Islet precursor cell (in vitro differentiated cells): ENCODE measurements at places on chromosomes 12 and 14.

- DNase-seq = no peak
Measured at GRCh38 chr12:49762468-49762847, 21.1 kb downstream of the TMBIM6 start.

DNA sequence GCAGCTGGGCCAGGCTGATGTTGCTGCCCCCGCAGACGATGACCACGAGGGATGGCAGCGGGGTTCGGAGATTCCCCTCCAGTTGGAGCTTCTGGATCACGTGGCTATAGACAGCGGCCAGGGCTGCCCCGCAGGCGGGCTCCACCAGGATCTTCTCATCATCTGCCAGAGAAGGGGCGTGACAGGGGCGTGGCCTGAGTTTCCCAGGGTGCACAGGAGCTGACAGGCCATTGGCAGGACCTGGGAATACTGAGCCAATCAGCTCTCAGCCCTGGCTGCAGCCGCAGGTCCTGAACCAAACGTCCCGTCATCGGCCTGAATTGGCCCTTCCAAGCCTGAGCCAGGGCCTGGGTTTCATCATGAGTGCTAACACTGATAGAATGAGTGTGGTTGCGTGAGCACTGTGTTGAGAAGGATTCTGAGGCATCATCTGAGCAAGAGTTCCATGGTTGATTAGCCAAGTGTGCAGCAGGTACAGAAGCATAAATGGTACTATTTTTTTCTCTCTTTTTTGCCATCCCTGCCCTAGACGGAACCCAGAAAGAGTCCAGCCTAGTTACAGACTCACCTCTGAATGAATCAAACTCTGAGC, 10.6 kb downstream of the SDS start:
- peak; percentile 93 for DNase-seq

- DNase-seq = no peak
Measured at GRCh38 chr14:103512701-103513611, 9.7 kb downstream of the CKB start.

DNA sequence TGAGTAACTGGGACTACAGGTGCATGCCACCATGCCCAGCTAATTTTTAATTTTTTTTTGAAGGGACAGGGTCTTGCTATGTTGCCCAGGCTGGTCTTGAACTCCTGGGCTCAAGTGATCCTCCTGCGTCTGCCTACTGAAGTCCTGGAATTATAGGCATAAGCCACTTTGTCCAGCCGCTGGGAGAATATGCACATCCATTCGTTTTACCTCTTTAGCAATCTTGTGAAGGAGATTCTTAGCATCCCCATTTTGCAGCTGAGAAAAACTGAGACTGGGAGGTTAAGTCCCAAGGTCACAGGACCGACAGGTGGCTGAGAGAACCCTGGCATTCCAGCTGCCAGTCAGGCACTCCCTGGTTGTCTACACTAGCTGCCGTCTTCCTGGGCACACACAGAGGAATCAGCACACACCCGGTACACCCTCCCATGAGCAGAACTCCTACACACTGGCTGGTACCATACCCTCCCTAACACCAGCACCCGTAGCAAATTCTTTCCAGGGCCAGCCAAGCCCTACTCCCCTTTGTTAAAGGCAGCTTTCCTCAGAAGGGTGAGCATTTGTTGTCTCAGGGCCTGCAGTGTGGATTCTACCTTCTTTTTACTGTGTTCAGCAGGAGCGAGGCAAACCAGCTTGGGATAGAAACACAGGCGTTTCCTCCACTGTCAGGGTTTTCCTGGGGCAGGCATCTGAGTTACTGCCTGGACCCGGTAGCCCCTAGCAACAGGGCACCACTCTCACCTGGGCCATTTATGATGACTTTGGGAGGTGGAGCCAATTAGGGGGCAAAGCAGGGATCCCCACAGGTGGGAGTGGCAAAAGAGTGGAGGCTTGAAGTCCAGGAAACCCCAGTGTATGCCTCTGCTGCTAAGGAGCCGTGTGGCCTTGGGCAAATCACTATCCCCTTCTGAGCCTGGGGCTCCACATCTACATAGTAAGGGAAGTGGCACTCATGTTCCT, 70.2 kb downstream of the IRF2BPL start:
- no peak for DNase-seq

DNA sequence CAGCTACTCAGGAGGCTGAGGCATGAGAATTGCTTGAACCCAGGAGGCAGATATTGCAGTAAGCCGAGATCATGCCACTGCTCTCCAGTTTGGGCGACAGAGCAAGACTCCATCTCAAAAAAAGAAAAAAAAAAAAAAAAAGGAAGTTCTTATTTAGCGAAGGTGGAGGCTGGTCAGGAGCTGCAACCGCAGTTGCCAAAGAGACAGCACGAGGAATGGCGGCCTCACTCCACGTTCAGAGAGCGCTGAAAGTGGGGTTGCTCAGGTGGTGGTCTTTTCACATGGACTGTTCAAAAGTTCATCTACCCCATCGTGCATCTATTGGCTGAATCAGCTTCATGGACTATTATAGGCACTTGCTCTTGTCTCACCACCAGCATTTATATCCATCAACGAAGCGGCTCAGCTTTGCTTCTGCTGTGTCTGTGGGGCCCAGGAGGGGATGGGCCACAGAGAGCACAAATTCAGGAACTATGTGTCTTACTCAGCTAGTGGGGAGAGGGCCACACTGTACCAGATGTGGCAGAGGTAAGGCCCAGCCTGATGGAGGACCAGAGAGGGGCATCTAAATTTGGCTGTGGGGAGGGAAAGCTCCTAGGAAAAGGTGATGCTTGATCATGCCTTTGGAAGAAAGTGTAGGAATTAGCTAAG, 27.3 kb downstream of the SLC25A47 start:
- peak; percentile 7 for DNase-seq

DNA sequence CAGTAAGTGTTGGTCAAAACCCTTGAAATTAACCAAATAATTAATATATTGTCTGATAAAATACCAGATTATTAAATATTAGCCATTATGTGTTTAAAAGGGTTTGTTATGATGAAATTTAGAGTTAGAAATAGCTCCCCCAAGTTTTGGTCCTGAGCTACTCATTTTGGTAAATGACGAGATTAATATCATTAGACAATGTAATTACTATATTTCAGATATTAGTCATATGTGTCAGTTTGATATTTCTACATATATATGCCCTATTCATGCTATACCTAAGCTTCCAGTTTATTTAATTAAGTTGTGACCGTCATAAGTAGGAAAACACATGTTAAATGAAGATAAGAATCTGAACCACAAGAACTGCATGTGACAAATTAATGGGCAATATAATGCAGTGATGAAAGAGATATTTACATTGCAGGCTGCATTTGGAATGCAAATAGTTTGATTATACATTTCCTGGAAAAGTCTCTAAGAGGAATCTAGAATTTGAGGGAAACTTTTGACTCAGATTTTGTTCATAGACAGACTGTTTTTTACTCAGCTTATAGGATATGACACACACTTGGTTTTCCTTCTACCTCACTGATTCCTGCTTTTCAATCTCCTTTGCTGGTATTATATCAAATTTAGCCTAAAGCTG, 70.5 kb downstream of the TBC1D30 start:
- no peak for DNase-seq

DNA sequence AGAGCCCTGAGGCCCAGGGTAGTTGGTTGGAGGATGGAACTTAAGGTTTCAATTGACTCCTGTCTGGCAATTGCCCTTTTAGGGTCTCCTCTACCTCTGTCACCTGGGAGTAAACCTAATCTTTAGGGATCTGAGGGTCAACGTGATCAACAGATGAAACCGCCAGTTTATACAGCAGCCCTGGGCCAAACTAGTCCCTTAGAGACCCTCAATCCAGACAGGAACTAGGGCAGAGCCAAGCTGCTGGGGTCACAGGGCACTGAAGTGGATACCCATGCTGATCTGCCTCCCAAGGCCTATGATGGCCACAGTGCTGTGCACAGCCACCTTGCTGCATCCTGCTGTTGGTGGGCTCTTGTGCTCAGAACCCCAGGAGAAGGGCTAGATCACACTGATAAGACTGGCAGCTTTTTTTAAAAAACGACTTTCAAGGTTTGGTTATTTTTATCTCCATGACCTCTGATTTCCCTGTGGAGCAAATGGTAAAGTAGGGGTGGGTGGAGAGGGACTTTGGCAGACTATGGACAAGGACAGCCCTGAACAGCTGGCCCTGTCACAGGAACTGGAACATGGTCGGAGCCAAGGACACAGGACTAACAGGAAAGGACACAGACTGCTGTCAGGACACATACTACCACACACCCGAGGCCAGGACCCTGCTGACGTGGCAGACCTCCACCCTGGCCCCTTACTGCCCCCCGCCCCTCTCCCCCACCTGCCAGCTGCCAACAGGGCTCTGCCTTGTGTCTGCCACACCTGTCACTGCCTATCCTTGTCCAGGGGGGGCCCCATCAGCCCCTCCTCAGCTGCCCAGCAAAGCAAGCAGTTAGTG, 474 bp downstream of the FITM1 start:
- DNase-seq = no peak

- DNase-seq = no peak
Measured at GRCh38 chr12:113408756-113409298, 5.1 kb upstream of the SDS start.

DNA sequence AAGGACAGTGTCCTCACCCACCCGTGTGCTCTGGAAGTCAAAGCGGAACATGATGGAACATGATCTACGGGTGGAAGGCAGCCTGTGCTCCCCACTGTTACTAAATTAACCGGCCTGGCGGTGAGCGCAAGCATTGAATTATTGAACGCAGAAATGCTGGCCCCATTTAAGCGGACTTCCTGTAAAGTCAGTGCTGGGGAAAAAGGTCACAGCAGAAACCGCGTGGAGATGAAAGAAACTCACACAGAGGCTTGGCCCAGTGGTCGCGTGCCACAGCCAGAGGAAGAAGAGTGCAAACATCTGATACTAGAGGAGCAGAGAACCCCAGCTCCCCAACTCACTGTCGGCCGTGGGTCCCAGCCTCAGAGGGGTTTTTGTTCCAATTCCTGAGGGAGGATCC, 321.2 kb downstream of the ADGRD1 start:
- DNase-seq = no peak

GRCh38 chr12:52243856-52244614, 11.0 kb downstream of the KRT7 start:
- DNase-seq = peak; percentile 61

DNA sequence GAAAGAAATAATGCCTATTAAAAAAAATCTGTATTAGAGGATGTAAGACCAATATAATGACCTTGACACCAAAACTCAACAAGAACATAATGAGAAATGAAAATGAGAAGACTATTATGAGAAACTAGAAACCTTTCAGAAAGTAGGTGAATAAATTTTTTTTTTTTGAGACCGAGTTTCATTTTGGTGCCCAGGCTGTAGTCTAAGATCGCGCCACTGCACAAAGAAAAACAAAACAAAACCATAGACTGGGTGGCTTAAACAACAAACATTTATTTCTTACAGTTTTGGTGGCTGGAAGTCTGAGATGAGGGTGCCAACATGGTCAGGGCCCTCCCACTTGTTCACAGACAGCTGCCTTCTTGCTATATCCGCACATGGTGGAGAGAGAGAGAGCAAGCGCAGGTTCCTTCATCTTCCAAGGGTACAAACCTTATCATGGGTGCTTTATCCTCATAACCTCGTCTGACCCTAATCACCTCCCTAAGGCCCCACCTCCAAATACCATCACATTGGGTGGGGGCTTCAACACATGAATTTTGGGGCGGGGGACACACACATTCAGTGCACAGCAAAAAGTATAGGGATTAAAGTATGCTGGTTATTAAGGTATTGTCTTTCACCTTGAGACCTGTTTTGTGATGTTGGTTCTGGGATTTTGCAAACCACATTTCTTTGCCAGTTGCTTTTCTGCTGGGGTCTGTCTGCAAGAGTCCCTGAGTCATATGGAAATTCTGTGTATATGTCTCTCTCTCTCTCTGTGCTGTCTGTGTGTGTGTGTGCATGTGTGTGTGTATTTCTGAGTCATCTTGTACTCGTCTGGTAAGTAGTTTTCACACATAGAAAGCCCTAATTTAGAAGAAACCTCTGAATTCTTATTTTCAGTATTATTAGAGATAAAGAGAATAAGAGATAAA, 26.2 kb downstream of the ZCRB1 start:
- peak; percentile 82 for DNase-seq

- DNase-seq = peak; percentile 74
Measured at GRCh38 chr12:105960319-105961083, 178.3 kb downstream of the NUAK1 start.

DNA sequence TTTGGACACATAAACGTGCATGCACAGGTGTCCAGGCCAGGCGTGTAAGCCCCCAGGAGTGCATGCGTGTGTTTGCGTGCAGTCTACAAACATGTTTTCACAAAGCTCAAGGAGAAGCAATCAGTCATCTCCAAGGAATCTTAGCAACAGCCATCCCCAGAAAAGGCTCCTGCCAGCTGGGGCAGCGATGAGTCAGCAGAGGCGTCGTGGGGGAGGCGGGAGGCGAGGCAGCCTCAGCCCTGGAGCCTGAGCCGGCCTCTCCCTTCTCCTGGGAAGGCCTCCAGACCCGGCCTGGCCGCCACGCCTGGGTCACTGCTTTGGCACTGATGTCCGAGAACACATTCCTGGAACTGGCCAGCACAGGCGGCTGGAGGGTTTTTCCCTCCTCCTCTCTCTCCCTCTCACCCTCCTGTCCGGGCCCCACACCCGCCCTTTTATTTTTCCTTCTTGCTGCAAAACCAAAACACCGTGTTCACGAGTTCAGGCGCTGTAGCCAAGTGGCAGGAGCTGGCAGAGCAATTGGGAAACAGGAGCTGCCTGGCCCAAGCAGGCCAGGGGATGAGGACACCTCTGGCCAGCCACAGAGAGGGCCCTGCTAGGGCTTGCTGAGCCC, 92.7 kb downstream of the LRRC74A start:
- peak; percentile 98 for DNase-seq

DNA sequence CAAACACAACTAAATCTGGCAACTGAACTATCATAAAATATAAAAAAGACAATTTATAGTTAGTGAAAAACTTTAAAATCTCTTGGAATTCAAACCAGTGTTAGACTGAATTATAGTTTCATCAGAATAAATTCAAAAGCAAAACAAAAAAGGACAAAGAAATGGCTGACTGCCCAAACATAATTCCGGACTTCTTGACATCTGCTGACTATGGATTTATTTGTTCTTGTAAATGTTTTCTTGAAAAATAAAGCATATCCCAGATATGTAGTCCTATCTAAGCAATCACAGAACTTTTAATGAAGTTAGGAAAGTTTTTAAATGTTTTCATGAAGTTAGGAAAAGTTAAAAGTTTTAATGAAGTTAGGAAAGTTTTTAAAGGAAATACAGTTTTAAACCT, 45.8 kb upstream of the CNTN1 start:
- no peak for DNase-seq

DNA sequence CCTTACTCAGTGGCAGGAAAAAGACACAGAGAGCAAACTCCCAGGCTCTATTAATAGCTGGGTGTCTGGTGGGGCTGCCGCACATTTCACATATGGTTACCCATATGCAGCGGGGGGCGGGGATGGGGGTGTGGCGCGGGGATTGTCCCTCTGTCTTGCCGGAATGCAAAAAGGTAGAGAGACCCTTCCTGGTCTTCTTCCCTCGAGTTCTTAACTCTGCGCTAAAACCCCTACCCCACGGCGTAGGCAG, 1.7 kb downstream of the PRMT8 start:
- DNase-seq = no peak

DNA sequence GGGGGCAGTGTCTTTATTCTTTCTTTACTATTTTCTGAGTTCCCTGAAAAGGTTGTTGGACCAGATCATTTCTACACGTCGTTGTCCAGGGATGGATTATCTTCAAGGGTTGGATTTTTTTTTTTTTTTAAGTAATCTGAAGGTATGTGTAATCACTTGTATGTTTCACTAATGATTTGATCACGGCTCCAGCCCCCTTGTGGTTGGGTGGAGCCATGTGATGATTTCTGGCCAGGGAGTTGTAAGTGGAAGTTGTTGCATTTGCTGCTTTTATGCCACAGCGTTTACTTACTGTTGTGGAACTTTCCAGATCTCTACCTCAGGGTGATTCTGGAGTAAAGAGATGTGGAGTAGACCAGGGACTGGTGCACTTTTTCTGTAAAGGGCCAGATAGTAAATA, 390.3 kb downstream of the AACS start:
- no peak for DNase-seq
